ENCODE measurements at places on chromosomes 12 and 14.
A peak's percentile ranks its signal among the peaks of the same experiment; 100 is the strongest.

GRCh38 chr14:60510254-60510950 is 1.5 kb downstream of the SIX6 start:
- no peak for DNase-seq

DNA sequence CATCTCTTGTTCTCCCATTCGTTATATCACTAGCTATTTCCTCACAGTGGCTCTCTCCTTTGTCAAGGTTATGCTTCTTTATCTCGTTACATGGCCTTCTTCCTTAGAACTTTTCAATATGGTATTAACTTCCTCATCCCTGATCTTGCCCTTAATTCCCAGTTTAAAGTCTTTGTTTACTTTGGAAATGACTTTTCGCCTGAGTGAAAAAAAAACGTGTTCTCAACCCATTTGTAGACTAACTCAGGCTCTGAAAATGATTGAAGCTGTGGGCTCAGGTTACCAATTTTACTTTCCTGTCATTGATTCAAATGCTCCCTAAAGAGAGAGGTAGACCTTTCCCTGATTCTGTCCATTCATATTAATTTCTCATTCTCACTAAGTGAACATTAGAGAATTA is 135.2 kb downstream of the NUBPL start:
- no peak for DNase-seq

DNA sequence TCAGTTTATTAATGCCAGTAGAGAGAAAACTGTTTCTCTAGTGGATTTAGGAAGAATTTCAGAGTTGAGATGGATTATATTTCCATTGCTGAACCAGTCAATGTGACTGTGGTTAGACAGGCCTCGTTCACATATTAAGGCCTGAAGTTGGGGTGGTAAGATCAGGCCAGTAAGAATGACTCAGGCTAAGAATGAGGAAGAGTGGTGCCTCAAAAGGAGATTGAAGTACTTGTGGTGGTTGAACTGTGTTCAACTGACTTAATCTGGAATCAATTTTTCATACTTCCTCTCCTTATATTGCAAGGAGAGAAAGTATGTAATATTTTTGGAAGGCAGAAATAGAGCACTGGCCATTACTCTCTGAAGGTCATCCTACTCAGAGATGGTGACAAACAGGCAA is 37.8 kb upstream of the ATF7IP start:
- DNase-seq = no peak

- DNase-seq = no peak
Measured at GRCh38 chr12:49661191-49661590, 37.8 kb downstream of the PRPF40B start.

- no peak for DNase-seq
Measured at GRCh38 chr12:130054803-130055202, 107.5 kb upstream of the FZD10 start.

- DNase-seq = no peak
Measured at GRCh38 chr14:37588956-37589714, 5.9 kb downstream of the FOXA1 start.

GRCh38 chr12:19036673-19037357 is 92.7 kb upstream of the PLEKHA5 start:
- no peak for DNase-seq

GRCh38 chr14:75877292-75877691 is 104.5 kb downstream of the TGFB3 start:
- DNase-seq = peak; percentile 43

GRCh38 chr14:50344116-50344775 is 32.1 kb downstream of the DMAC2L start:
- DNase-seq = no peak

GRCh38 chr14:64695071-64695470 is 9.2 kb upstream of the PLEKHG3 start:
- DNase-seq = no peak

GRCh38 chr14:100667656-100668055 is 59.0 kb upstream of the DLK1 start:
- DNase-seq = no peak

- DNase-seq = no peak
Measured at GRCh38 chr12:67280572-67280971, 11.4 kb downstream of the CAND1 start.

DNA sequence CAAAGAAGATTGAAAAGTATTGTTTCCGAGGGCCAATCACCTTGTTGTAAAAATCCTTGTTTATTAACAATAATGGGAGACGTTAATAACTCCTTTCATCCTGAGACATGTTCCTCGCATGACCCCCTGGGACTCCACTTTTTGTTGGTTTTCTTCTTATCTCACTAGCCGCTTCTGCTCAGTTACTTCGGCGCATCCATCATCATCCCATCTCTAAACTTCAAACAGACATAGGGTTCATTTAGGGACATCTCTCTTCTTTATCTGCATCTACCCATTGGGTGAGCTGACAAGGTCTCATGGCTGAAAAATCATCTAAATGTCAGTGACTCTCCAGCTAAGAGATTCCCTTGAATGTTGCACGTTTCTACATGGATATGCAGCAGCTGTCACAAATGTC is 252.2 kb downstream of the ANO2 start:
- DNase-seq = no peak

- no peak for DNase-seq
Measured at GRCh38 chr12:53230108-53230845, 1.7 kb downstream of the RARG start.

DNA sequence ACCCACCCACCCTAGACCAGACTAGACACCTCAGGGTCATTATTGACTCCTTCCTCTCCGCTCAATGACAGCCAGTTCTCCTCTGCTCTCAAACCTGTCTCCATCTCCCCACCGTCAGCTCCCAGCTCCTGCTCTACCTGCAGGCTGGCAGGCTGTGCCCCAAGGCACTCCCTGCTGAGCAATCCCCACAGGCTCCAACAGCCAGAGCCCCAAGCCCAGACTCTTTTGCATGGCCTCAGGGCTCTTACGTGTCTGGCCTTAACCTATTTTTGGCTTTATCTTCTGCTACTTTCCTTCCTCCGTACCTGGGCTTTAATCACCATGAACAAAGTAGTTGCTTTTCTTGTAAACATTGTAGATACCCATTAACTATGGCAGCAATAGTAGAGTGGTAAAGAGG is 162.9 kb upstream of the PRMT8 start:
- DNase-seq = no peak

- no peak for DNase-seq
Measured at GRCh38 chr12:40971911-40972310, 216.2 kb upstream of the PDZRN4 start.

- DNase-seq = no peak
Measured at GRCh38 chr12:75977590-75977951, 54.0 kb downstream of the PHLDA1 start.

GRCh38 chr14:72736786-72737559 is 156.9 kb downstream of the DPF3 start:
- DNase-seq = peak; percentile 67

DNA sequence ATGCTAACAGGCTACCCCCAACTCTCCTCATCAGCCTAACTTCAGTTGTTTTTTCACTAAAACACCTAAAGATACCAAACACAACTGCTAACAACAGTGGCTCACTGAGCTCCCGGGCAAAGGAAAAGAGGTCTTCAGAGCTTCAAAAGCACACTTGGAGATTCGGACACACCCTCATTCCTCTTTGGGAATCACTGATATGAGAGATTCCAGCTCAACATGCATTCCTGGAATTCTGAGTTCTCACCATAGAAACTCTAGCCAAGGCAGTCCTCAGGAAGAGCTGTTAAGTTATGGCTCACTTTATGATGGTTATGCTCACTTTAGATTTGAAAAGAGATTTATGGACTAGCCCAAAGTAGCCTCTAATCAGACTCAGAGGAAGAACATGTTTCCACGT is 40.1 kb downstream of the STXBP6 start:
- DNase-seq = no peak

DNA sequence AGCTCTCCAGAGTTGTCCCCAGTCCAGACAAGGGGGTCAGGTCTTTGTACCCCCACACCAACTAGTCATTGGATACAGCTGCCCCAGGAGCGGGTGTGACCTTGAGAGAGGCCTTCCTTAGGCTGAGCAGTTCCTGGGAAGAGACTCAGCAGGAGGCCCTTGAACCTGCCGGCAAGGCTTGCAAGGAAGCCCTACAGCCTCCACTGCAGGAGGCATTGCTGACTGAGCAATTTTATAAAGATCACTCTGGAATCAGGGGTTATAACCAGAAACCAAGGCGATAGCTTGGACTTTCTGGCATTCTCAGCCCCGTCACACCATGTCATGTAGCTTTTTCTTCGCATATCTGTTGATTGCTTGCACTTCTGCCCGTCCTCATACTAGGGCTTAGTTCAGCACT is 291.3 kb upstream of the CRY1 start:
- no peak for DNase-seq

GRCh38 chr12:100716945-100717732 is 77.4 kb upstream of the ANO4 start:
- DNase-seq = peak; percentile 55

DNA sequence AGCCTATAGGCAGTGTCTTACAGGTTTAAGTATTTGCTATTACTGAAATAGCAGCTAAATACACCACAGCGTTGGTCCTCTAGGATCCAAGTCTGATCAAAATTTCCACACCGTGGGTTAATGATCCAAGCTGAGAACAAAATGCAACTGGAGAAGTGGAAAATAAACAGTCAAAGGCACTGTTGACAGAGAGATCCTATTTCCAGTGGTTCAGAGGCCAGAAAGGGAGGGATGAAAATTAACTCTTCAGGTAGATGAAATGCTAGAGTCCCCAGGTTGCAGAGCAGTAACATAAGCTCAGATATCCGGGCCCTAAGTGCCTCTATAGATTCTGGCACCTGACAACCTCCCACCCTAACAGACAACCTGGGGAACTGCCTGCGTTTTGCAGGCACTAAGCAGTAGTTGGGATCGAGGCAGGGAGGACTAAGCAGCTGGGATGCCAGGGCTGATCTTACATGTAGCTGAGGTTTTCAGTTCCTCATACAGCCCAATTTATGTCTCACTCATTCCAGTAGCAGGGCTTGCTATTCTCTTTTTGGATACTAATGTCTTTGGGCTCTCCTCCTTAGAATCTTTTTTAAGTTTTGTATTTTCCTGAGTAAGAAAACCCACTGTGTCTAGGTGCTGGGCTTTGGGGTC is 42.7 kb upstream of the CRACR2A start:
- no peak for DNase-seq

GRCh38 chr14:103604620-103605019 is 24.4 kb upstream of the KLC1 start:
- DNase-seq = no peak

DNA sequence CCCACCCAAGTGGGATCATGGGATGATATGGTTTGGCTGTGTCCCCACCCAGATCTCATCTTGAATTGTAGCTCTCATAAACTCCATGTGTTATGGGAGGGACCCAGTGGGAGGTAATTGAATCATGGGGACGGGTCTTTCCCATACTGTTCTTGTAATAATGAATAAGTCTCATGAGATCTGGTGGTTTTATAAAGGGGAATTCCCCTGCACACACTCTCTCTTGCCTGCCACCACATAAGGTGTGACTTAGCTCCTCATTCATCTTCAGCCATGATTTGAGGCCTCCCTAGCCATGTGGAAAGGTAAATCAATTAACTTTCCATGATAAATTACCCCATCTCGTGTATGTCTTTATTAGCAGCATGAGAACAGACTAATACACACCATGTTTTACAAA is 109.2 kb downstream of the IGF1 start:
- no peak for DNase-seq

- peak; percentile 67 for DNase-seq
Measured at GRCh38 chr14:49194067-49194466, 392.1 kb downstream of the RPS29 start.

DNA sequence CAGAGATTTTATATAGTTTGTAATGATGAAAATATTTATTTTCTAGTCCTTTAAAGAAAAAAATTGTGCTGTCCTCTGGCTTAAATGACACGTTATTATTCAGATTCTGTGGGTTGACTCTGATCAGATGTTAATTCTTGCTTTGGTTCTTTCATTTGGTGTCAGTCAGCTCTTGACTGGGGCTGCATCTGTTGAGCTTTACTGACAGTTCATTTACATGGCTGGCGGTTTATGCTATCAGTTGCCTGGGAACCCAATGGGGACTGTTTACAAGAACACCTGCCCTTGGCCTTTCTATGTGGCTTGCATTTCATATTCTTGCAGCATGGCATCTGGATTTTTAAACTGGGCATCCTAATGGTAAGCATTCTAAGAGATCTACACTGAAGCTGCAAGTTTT is 667.1 kb upstream of the FBXO33 start:
- no peak for DNase-seq

DNA sequence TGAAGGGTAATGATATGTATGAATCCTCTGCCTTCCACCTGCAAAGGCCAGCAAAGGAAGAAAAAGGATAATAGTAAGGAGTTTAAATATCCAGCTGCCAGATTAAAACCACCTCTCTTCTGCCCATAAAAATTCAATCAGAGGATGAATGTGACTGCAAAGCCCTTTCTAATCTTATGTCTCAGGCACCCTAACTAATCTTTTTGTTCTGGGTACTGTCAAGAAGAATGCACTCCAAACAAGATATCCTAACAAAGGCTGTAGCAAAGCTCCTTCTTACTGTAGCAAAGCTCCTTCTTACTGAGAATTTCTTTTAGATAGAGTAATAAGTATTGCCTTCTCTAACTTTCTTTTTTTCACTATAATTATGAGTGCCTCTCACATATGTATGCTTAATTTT is 91.8 kb downstream of the ST8SIA1 start:
- DNase-seq = no peak

- peak; percentile 95 for DNase-seq
Measured at GRCh38 chr14:58639842-58640484, 2.2 kb downstream of the DACT1 start.

DNA sequence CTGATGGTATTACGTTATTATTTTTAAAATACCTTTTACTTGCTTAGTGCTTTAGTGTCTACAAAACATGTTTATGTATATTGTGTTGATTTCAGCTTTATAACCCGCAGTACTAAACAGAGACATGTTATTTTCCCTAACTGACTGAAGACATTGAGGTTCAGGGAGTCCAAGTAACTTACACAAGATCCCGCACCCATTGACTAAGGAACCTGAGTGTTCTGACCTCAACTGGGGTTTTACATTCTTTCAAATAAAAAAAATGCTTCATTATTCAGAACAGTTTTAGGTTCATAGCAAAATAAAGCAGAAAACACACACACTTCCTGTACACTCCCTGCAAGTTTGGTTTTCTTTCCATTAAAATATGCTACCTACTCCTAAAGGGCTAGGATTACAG is 60.4 kb upstream of the METAP2 start:
- DNase-seq = no peak

DNA sequence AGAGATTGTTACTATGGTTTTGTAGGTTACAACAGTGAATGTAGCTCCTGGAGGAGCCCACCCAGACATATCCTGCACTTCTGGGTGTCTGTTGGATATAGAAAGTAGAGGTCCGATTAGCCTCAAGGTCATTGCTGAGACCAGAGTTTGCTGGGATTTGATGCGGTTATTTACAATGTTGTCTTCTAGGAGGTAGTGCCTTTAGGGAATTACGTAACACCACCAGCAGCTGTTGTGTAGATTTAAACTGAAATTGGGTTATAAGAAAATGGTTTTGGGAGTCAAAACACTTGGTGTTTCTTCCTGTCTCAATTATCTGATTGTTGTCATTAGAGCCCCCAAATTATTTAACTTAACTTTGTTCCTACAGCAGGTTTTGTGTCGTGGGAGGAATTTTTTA is 225.3 kb upstream of the PELI2 start:
- DNase-seq = no peak

Measured in spinal cord (tissue), 10 donors.